H1 (cell line): ENCODE measurements at places on chromosomes 11 and 22.

DNA sequence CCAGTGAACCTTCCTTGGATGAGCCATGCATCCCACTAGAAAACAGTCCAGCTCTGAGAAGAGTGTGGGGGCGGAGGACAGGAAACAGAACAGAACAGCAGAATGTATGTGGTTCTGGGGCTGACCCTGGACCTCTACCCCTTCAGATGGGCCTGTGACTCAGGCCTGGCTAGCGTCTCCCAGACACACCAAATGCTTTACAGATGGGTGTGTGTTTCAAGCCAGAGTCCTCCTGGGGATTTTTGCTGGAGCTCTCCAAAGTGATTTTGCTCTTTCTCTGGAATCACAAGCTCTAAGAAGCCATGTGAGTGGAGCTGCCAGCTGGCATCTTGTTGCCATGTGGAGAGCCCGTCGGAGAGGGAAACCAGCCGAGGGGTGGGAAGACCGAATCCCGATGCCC, 13.2 kb upstream of the C1QTNF4 start:
- DNase-seq = no peak

GRCh38 chr11:13686776-13687175, 18.3 kb downstream of the FAR1 start:
- no peak for DNase-seq

- DNase-seq = no peak
These were observed 34.7 kb downstream of the RTN3 start for GRCh38 chr11:63716046-63716445.

DNA sequence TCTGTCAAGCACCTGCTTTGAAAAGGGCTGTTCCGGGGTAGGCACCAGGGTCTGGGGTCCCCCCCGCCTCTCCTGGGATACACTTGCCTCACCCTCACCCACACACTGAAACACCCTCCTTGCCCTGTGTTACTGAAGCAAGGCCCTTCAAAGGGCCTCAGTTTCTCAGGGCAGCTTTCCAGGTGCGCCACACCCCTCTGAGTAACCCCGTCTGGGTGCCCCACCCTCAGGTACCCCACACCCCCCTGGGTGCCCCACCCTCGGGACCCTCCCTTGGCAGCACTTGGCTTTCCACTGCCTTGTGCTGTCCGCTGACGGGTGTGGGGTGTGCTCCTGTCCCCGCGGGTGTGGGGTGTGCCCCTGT, 413.6 kb downstream of the TBC1D22A start:
- no peak for DNase-seq

DNA sequence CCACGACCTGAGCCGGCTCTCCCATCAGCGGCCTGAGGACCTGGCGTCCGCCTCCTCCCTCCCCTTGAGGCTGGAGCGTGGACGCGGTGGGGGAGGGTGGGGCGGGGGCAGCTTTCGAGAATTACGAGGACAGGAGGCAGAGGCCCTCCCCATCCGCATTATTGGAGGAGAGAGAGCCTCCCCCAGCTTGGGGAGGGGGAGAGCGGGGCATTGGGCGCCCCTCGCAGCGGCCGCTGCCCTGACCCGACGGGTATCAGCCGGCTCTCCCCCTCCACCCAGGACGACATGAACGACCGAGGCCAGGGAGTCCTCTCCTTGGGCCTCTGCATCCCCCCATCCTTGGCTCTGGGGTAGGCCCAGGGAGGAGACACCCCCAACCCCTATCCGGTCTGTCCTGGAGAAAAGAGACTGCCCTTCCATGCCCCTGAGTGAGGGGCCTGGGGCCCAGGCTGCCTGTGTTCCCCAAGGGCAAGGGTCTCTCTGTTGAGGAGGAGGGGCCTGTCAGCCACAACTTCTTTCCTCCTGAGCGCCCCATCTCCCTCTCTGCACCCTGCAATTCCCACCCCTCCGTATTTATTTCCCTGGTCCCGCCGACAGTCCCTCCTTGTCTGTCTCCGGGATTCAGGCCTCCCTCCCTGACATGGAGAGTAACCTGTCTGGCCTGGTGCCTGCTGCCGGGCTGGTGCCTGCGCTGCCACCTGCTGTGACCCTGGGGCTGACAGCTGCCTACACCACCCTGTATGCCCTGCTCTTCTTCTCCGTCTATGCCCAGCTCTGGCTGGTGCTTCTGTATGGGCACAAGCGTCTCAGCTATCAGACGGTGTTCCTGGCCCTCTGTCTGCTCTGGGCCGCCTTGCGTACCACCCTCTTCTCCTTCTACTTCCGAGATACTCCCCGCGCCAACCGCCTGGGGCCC, 495 bp downstream of the GPR137 start:
- no peak for DNase-seq
